ENCODE measurements at places on chromosomes 1 and 21. TPM values are rescaled to one million over a fixed set of nuclear protein-coding genes. Genes with fewer than 3 reads are reported as not detected.

The LRIG2 gene
- 13.4 TPM for total RNA-seq

DNA sequence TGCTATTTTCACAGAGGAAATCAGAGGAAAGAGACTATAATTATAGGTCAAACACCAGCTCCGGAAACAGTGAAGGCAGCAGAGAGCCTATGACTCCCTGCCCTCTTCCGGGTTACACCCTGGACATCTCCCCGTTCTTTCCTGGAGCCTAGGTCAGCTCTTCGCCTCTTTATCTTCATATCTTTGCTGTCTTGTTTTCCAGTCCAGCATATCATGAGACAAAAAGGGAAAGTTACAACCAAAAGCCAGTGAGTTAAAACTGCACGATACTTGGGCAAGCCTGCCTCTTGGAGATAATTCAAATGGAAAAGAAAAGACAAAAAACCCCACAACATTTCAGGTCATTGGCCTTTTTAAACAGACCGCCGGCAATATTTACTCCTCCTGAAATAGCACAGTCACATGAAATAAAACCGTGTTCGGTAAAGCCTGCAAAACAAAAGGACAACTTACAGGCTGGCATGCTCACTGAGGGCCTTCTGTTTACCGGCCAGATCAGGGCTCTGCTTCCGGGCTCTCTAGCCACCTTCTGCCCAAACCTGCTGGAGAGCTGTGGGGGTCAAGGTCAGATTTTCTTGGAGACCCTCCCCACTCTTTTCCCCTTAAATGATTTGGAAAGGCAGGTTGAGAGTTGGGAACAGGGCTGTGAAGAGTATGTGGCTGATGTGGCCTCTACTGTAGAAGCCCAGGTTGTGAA lies 42.8 kb upstream of the PPP2R5A start:
- no peak for DNase-seq

DNA sequence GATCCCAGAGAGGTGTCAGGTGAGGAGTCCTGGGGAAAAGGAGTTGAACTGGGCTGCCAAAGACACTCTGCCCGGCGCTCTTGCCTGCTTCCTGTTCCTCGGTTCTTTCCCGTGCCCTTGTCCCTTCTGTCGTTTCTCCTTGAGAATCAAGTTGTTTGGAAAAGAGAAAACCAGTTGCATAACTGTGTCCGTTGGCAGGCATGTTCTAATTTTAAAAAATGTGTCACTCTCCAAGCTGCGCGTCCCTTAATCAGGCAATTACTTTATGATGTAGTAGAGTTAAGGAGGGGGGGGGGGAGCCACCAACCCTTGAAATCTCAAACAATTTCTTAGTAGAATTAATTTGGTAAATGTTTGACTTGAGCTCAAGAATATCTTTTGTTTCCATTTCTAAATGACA lies 105.9 kb upstream of the IGSF21 start:
- no peak for DNase-seq

- no peak for DNase-seq
Measured at GRCh38 chr1:171206978-171207355, 21.9 kb downstream of the FMO2 start.

DNA sequence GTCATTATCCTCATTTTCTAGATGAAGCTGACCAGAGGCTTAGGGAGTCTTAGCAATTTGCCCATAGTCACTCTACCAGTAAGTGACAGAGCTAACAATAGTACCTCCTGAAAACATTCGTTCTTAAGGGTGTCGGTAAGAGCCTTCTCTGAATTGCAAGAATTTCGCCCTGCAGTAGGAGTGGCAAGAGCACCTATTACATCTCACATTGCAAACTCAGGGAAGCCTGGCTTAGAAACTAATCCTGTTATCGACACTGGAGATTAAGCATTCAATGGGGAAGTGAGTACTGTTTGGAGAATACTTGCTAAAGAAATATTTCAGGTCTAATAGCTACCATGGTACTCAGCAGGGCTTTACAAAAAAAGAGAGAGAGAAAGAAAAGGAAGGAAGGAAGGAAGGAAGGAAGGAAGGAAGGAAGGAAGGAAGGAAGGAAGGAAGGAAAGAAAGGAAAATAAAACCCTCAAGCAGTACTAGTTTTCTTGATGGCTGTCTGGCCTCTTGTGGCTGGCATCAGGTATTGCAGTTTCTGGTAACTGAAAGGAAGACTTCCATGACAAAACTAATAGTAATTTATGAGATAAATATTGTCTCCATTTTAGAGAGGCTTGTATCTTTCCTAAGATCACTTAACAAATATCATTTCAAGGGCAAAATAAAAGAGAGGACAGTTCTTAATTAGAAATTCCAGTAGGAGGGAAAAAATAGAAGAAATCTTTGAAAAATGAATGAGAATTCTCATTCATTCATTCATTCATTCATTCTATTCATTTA lies 10.4 kb downstream of the C1orf226 start:
- peak; percentile 43 for DNase-seq

The PCP4 gene
- not detected for total RNA-seq

The C1QTNF12 gene
- 2.9 TPM for total RNA-seq

GRCh38 chr1:108557296-108557695 lies 2.6 kb upstream of the EEIG2 start:
- DNase-seq: no peak

The CFAP126 gene
- not detected for total RNA-seq

- no peak for DNase-seq
Measured at GRCh38 chr1:207850621-207851407, 60.1 kb downstream of the CD34 start.

DNA sequence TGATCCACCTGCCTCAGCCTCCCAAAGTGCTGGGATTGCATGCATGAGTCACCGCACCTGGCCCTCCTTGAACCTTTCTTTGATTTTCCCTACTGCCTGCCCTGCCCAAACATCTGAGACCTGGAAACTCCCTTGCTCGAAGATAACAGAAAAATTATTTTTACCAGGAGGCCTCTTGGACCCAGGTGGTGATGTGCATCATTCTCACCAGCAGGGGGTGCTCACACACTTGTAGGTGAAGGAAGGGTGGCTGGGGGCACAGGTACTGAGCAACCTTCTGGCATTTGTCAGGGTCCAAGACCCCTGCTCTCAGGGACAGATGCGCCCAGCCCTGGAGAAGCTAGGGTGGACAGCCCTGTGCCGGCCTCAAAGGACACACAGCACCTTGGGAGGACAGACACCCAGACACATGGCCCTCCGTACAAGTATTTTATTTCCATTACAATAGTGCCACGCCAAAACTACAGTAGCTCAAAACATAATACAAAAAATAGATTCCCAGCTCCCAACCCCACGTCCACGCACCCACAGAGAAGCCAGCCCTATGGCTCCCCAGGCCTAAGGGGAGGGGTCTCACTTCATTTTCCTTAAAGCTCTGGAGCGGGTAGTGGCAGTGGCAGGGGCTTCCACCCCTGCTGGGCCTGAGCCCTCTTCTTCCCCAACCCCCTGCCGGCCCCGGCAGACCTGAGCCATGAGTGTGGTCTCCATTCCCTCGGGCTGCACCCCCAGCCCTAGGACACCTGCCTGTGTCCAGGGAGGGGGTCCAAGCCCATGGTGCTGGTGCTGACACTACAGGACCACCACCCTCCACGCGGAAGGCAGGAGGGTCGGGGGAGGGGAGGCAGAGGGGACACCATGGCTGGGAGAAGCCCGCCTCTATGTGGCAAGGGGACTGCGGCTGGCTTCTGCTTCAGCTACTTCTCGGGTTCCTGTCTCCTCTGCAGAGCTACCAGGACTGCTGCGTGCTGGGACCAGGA lies 40.4 kb upstream of the EIF4G3 start:
- no peak for DNase-seq

GRCh38 chr1:31523012-31523411 lies 53.3 kb upstream of the TINAGL1 start:
- no peak for DNase-seq

The CR1L gene
- total RNA-seq: 0.71 TPM

GRCh38 chr1:42056460-42056859 lies 96.8 kb upstream of the GUCA2B start:
- no peak for DNase-seq

DNA sequence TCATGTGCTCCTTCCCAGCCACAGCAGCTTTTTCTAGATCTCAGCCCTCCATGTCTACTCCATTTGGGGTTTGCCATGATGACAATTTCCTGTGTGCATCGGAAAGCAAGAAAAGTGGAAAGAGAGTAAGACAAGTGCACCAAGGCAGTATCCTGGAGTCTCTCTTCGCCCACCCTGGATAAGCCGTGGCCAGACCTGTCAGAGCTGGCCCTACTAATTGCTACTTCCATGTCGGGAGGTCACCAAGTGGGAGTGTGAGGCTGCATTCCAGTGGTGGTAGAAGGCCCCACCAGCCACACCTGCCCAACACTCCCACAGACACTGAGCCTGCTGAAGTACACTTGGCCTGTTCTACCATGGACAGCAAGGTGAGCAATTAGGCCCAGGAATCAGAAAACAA lies 14.0 kb upstream of the LORICRIN start:
- DNase-seq: no peak

The METTL13 gene
- 22.1 TPM for total RNA-seq

- DNase-seq: no peak
Measured at GRCh38 chr1:81406292-81406999, 394.3 kb upstream of the ADGRL2 start.

The CRNN gene
- not detected for total RNA-seq

The CHD1L gene
- 30.0 TPM for total RNA-seq

DNA sequence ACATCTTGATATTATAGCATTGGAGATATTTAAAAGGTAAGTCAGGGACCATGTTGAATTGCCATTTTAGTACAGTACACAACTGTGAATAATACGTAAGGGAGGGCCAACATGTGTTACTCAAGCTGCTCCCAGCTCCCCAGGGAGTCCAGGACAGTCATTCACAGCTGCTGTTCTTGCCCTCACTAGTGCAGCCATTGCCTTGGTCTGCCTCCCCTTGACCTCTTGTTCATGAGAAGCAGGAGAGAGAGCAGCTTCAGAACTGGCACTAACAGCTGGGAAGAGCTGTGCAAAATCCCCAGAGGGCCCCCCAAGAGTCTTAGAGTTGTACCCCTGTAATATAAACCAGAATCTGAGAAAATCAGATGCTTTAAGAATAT lies 16.4 kb downstream of the TCEANC2 start:
- no peak for DNase-seq

DNA sequence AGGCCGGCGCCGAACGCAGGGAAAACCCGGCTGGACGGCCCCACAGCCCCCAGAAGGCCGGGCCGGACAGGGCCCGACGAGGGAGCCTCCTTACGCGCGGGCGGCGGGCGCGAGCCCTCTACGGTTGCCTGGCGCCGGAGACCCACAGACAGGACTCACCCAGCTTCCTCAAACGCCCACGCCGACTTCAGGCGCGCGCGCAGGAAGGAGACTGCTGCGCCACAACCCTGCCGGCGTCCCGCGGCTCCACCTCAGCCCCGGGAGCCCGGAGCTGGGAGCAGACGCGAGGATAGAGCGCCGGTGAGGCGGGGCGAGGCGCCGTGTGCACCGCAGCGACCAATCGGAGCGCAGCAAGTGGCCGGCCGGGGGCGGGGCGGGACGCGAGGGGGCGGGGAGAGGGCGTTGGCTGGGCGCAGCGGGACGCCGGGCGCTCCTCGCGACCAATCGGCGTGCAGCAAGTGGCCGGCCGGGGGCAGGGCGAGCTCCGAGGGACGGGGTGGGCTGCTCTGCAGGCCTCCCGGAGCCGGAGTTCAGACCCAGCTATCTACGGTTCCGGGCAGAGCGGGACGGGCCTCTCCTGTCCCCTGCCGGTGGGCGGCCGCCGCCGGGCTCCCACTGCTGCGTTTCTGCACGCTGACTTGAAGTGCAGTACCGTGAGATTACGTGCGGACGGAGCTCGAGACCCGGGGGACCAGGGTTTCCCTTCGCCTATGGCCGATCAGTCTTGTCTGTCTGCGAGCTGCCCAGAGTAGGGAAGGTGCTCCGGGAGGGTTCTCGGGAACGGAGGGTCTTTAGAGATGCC lies at the start of gene TMEM50B:
TMEM50B (minus strand) TSS at position 296 of the 802 bp plus-strand sequence. CDS start 11,089 bp downstream, outside the sequence.
- peak; percentile 99 for DNase-seq

DNA sequence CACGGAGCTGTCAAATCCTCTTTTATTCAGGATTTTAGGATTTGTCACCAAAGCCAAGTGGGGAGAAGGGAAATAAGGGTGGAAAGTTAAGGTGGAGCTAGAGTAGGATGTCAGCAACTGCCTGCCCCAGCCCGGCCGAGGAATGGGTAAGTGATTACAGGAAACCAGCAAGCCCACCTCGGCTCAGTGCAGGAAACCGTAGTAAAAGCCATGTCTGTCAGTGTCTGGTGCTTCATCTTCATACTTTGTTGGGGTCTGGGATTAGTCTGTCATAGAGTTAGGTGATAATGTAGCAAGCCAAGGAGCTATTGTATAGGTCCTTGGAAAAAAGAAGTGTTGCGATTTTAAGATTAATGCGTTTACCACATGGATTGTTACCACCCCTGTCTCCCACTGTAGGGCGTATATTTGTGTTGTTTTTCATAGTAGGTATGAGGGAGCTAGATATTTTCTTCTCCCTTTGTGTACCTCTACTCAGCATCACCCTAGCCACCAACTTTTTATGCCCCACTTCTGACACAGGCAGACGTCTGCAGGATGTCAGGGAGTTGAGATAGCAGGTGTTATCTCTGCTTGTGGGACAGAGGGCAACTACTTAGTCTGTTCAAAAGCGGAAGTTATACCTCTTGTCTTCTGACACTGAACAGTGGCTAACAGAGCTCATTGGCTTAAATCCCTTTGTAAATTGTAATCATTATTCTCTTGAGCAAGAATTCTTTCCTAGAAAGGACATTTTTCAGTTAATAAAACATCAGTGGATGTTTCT lies 253.7 kb downstream of the HHAT start:
- no peak for DNase-seq

DNA sequence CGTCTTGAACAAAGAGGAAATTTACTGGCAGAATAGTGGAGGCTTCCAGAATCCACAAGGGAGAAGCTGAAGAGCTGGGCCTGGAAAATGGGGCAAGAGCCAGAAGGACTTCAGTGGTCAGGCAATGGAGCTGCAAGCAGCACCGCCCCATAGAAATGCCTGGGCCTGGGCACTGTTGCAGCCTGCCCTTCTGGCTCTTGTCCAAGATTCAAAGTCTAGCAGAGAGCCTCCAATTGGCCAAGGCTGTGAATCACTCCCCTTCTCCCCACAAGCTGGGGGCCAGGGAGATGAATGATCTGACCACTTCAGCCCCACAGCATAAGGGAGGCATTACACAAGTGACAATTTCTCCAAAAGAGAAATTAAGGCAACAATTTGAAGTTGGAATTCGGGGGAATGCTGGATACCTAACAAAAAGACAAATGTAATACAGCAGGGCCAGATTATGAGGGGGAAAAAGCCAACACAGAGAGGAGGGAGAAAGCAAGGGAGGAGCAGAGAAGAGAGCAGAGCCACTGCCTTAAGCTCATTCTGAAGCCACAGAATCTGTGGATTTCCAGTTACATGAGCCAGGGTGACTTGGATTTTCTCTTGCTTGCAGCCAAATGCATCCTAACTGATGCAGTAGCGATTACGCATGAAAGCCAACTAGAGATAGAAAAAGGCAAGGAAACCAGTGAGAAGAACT lies 80.3 kb downstream of the LRIG2 start:
- no peak for DNase-seq
